ENCODE measurements at places on chromosomes 6 and 20. TPM values are rescaled to one million over a fixed set of nuclear protein-coding genes. Genes with fewer than 3 reads are reported as not detected.

KCNK5 gene
- not detected for total RNA-seq

FRS3 gene
- 5.5 TPM for total RNA-seq

MYBL2 gene
- total RNA-seq: 9.9 TPM

FNDC11 gene
- total RNA-seq: 1.1 TPM

GPSM3 gene
- 13.3 TPM for total RNA-seq
